Aorta (tissue), 5 donors: ENCODE measurements at places on chromosomes 1 and 21. TPM values are rescaled to one million over a fixed set of nuclear protein-coding genes. Genes with fewer than 3 reads are reported as not detected.

Gene PRRX1
- 159 TPM for total RNA-seq

Gene GNAT2
- total RNA-seq = not detected

Gene LRRC3
- total RNA-seq = 5.3 TPM

DNA sequence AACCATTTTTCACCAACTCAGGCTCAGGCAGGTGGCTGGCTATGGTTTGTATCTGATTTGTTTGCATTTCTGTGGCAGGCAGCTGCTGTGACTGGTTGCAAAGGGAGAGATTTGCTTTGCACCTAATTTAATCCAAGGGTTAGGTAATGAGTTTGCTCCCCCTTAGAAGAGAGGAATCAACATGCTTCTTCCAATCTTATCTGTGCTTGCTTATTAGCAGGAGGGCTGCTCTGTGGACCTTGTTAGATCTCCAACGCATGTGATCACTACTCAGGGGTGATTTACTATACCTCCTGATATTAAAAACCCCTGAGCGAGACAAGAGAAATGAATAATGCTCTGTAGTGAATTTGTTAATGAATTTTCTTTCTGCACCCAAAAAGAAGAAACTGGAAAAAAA is 20.5 kb downstream of the OLFML3 start:
- no peak for DNase-seq

Gene CNTN2
- total RNA-seq = 1.3 TPM
